ENCODE measurements at places on chromosomes 12 and 14.

DNA sequence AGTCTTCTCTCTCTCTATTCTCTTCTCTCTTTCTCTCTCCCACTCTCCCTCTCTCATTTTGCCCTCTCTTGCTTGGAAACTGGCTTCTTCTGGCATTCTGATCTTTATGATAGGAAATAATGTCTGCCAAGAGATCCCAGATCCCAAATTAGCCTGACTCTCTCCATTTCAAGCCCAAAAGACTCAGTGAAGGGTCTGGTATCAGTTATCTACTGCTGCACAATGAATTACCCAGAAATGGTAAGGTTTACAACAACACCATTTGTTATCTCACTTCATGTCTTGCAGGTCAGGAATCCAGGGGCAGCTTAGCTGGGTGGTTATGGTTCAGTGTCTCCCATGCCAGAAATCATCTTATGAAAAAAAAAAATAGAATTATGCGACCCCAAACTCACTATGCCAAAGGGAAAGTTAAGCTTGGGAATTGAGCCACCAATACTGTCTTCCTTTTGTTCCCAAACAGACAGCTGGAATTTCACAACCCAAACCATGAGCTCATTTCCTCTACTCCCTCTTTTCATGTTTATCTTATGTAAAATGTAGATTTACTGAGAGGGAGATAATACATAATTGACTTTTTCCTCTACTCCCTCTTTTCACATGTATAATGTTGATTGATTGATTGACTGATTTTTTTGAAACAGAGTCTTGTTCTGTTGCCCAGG lies 67.8 kb upstream of the FICD start:
- DNase-seq, result no peak

DNA sequence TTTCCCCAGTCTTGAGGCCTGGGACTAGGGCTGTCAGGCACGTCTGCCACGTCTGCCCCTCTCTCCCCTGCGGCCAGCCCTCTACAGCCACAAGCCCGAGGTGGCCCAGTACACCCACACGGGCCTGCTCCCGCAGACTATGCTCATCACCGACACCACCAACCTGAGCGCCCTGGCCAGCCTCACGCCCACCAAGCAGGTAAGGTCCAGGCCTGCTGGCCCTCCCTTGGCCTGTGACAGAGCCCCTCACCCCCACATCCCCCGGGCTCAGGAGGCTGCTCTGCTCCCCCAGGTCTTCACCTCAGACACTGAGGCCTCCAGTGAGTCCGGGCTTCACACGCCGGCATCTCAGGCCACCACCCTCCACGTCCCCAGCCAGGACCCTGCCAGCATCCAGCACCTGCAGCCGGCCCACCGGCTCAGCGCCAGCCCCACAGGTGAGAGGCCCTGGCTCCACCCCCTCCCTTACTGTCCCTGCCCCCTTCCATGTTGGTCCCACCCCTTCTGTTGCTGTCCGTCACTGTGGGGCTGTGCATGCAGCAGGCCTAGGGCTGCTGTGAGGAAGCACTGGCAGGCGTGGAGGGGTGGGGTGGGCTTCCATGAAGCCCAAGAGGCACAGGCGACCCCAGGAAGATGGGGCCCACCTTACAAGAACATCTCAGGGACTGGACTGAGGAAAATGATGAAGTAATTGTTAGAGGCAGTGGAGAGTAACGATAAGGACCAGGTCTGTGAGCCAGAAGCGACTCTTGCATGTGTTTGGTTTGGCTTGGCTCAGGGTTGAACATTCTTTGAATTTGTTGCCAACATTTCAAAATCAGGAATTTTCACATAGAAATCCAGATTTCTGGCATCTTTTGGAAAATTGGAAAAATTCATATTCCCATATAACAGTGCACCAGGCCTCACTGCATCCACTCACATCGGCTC lies 16.8 kb downstream of the C12orf43 start:
- DNase-seq, result no peak

- no peak for DNase-seq
Observed at GRCh38 chr14:104026024-104026423, 59.5 kb upstream of the ASPG start.

DNA sequence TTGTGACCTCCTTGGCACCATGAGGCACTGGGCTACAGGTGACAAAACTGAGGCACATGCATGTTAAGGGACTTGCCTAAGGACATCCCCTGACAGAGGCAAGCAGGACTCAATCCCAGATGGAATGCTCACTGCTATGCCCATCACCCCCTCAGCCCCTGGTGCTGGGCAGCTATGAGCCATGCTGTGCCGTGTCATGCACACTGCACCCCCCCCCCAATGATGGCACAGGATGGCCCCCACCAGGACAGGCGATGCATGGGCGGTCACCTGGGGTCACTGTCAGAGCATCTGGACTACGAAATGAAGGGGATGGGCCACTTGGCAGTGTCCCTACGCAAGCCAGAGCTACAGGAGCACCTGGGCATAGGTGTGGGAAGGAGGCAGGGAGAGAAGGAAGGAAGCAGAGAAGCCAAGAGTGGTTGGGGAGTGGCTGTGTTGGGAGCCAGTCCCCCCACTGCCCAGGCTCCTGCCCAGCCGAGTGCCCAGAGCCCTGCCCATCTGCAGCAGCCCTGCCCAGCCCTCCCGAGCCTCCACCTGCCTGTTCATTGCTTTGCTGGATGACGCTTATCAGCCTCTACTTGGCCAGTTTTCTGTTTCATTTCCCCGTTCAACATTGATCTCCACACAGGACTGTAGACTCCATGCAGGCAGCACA lies 84.9 kb upstream of the DIO3 start:
- no peak for DNase-seq

GRCh38 chr14:93702946-93703345 lies 85.3 kb downstream of the PRIMA1 start:
- no peak for DNase-seq

GRCh38 chr14:60878121-60878520 lies 102.8 kb downstream of the TRMT5 start:
- no peak for DNase-seq

DNA sequence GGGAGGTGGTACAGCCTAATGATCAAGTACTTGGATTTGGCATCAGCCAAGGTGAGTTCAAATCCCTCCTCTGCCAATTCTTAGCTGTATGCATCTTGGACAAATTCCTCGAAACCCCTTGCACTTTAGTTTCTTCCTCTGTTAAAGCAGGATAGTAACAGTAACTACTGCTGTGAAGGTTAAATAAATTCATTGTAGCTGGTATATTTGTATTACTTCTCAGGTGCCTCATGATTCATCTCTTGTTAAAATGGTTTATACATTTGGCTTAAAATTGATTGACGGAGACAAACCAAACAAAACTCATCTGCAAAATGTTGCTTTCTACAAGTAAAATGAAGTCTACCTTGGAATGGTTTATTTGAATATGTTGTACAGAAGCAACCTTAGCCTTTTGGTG lies 2.3 kb upstream of the PTPRB start:
- DNase-seq, result no peak

- DNase-seq, result no peak
Observed at GRCh38 chr14:59961518-59962062, 41.6 kb downstream of the LRRC9 start.

DNA sequence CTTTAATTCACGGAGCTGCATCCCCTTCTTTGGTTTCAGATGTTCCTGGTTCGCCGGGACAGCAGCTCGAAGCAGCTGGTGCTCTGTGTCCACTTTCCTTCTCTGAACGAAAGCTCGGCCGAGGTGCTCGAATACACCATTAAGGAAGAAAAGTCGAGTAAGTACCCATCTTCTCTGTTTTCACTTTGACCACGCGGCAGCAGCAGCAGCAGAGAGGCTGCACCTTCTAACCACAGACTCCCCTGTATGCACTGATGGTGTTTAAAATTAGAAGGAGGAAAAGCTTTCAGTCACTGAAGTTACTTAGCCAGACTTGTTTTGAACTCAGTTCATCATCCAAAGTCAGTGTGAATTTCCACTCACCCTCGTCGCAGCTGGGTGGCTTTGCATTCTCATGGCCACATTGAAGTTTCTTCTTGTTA lies 63.8 kb downstream of the RIN3 start:
- peak; percentile 41 for DNase-seq

DNA sequence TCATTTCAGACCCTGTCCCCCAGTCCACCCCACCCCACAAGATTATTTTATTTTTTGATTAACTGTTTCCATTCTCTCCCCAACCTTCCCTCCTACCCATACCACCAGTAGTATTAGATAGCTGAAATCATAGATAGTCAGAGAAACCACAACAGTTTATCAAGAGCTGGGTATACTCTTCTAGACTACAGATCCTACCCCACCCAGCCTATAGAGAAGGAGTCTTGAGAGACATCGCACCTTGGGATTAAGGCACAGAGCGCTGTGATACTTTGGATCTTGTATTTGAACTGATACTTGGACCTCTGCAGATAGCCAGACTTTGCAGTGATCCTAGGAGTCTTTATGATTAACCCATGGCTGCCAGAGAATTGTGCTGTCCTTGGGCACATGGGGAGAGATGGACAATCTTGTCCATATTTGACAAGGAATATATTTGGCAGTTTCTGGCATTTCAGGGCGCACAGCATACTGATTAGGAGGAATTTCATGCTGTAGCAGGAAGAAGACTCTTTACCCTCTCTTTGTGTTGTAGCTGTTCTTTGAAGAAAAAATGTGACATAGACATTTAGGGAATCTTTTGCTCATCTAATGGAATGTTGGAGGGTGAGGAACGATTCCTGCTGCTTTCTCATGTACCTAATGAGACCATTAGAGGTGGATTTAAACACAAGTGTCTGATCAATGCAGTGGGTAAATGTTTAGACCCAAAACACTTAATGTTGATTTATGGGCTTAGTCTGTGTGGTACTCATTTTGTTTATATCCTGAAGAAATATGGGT lies 982 bp downstream of the RBMS2 start:
- DNase-seq, result no peak

DNA sequence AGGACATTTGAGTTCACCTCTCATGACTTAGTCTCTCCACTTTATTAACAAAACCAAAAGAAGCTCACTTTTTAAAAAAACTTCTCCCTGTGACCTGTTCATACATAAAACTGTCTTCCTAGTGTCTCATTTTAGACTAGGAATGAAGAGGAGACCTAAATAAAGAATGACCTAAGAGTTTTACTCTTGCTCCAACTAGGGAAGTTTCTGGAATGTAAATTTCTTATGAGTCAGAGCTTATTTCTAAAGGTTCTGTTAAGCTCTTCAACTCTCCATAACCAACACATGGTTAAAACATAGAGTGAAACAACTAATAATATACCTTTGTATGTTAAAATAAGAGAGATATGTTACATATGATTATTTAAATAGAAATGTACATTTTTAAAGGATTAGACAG lies 369.8 kb downstream of the EMP1 start:
- no peak for DNase-seq

- no peak for DNase-seq
Observed at GRCh38 chr14:66085224-66085623, 400.9 kb upstream of the CCDC196 start.

- DNase-seq, result no peak
Observed at GRCh38 chr14:23421594-23421993, 13.5 kb upstream of the MYH6 start.
